ENCODE measurements at places on chromosomes 16 and 17.

- DNase-seq: no peak
These were observed 11.4 kb downstream of the SLC5A10 start for GRCh38 chr17:18963126-18964017.

DNA sequence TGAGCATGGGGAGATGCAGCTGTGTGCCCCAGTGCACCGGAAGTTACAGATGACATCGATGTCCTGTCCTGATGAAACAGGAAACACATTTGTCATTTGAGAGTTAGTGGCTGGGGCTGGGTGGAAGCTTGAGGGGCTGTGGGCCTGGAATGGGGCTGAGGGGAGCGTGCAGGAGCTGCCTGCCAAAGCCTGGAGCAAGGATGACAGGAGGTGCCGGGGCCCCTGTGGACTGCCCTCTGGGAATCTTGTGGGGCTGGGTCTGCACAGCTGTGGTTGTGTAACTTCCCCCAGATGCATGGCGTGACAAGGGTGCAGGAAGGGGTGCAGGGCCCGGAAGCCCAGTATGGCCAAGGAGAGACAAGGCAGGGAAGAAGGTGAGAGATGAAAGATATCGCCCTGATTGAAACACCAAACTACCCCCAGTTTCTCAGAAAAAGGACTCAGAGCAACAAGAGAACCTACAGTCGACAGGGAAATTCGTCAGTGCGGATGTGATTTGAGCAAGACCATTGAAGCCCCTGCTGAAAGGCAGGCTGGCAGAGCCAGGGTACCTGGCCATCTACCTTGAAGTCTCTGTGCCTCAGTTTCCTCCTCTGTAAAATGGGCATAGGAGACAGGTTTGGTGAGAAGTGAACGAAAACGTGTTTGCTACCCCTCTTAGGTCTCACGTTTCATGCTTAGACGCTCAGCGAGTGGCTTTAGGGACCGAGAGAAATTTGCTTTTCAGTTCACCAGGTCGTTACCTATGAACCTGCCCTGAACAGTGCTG lies 8.8 kb downstream of the MMP25 start:
- DNase-seq: no peak

DNA sequence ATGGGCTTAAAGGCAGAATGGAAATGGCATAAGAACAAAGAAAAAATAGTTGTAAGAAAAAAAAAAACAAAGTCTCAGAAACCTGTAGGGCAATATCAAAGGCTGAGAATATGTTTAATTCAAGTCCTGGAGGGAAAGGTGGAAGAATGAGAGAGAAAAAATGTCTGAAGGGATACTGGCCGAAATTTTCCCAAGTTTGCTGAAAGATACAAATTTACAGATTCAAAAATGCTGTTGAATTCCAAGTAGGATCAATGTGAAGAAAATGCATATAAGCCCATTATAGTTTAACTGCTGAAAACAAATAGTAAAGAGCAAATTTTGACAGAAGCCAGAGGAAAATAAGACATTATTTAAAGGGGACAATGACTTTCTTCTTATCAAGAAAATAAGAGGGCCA lies 6.6 kb upstream of the USP22 start:
- no peak for DNase-seq

- no peak for DNase-seq
These were observed 325.9 kb downstream of the SEC14L1 start for GRCh38 chr17:77466596-77467223.

DNA sequence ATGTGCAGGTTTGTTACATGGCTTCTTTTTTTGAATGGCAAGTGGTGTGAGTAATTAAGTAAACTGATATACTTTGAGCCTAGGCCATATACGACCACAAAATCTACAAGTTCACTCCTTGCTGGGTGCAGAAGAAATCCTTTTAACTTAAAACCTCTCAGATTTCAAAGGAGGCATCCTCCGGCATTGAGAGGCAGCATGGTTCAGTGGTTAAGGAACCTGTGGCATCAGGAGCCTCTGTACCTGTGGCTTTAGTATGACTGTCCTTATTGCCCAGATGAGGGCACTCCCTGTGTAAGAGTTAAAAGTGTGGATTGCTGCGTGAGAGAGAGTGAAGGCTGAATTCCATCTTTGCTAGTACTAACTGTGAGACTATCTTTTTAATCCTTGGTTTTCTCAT lies 3.3 kb downstream of the NLRP1 start:
- DNase-seq: no peak

- DNase-seq: no peak
These were observed 51.3 kb downstream of the HS3ST3B1 start for GRCh38 chr17:14352136-14352535.

- DNase-seq: no peak
These were observed 591 bp downstream of the DHX38 start for GRCh38 chr16:72094266-72094610.

- DNase-seq: no peak
These were observed 58.1 kb upstream of the CBFA2T3 start for GRCh38 chr16:89034971-89035668.

- no peak for DNase-seq
These were observed 59.7 kb downstream of the IL21R start for GRCh38 chr16:27461483-27462171.

DNA sequence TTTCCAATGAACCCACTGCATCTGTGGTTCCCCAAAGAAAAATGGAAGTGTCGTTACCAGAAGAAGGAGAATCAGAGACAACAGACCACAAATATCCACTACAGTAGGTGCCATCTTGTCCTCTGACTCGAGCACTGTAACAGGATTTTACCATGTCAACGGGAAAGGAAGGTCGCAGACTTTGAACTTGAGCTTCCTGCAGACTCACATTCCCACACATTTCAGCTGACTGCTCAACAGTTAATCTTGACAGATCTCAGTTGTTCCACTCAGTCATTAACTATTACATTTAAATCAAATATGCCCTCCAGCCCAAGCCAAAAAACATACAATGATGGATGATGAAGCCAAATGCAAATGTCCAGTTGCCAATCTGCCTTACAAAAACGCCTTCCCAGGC lies 37.0 kb downstream of the GAS7 start:
- DNase-seq: no peak

DNA sequence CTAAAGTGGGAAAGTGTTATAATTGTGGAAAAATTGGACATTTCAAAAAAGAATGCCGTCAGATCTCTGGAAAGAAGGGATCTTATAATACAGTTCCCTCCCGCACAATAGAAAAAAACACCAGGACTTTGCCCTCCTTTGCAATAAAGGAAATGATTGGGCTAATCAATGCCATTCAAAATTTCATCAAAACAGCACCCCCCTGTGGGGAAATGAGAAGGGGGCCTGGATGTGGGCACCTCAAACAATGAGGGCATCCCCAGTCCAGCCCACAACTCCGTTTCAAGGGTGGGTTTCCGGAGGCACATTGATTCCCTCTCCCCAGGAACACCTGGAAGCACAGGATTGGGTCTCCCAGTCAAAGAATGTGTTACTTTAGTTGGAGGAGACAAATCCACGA lies 26.1 kb downstream of the CD300LG start:
- no peak for DNase-seq

DNA sequence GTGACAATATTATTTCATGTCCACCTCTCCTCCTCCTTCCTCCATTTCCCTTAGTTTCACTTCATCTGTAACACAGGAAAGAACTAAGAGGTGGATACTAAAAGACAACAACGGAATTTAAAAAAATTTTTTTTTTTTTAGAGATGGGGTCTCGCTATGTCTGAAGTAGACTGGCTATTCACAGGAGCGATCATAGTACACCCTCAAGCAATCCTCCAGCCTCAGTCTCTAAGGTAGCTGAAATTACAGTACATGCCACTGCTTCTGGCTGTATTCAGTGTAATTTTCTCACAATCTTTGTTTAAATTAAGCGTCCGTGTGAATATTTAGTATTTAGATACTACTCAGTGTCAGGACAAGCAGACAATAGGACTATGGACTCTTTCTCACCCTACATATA lies 35.6 kb downstream of the FBXL20 start:
- DNase-seq: no peak

- DNase-seq: peak; percentile 23
These were observed 741 bp downstream of the PLK1 start for GRCh38 chr16:23679274-23679985.

DNA sequence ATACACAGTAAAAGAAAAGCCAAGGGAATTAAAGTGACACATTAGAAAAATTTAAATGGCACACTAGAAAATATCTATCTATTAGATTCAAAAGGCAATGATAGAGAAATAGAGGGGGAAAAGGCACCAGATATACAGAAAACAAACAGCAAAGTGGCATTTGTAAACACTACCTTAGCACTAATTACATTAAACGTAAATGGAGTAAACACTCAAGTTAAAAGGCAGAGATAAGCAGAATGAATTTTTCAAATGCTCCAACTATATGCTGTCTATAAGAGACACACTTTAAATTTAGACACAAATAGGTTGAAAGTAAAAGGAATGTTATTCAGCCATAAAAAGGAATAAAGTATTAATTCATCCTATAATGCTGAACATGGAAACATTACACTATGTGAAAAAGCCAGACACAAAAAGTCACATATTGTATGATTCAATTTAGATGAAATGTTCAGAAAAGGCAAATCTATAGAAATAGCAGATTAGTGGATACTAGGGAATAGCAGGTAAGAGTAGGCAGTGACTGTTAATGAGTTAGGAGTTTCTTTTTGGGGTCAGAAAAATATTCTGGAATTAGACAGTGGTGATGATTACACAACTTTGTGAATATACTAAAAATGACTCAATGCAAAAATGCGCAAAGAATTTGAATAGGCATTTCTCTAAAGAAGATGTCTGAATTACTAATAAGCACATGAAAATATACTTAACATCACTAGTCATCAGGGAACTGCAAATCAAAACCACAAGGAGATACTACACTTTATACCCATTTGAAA lies 92.4 kb downstream of the BRIP1 start:
- DNase-seq: no peak

GRCh38 chr17:57819285-57819684 lies 30.6 kb downstream of the MRPS23 start:
- no peak for DNase-seq

DNA sequence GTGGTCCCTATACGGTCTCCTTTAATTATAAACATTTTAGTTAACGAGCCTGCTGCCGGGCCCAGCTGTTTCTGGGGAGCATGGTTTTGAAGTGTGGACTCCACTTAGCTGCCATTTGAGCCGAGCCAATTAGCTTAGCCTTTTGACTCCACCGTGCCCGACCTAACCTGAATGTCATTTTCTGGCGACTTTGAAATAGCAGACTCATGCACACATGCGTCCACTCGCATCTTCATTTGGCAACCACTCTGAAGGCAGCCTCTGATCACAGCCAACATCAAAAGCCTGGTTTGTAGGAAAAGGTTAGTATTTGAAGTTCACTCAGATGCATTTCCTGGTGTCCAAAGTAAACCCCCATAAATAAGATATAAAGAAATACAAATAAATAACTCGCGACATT lies 16.8 kb downstream of the AXIN2 start:
- no peak for DNase-seq

DNA sequence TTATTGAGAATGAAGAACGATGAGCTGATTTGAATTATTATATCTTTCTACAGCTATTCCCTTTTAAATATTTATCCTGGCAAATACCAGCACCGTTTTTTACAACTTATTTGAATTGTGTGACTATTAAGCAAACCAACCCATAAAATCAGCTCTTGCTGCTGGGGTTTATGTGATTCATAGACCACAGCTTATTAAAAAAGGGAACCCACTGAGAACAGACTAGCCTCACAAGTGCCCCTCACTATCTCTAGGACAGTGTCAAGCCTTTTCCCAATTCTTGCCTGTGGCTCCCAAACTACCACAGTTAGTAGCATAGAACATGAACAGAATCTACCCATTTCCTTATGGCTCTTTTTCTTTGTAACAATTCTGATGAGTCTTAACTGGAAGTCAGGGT lies 6.1 kb upstream of the LIG3 start:
- no peak for DNase-seq

GRCh38 chr17:33473061-33473460 lies 180.0 kb upstream of the ASIC2 start:
- no peak for DNase-seq

DNA sequence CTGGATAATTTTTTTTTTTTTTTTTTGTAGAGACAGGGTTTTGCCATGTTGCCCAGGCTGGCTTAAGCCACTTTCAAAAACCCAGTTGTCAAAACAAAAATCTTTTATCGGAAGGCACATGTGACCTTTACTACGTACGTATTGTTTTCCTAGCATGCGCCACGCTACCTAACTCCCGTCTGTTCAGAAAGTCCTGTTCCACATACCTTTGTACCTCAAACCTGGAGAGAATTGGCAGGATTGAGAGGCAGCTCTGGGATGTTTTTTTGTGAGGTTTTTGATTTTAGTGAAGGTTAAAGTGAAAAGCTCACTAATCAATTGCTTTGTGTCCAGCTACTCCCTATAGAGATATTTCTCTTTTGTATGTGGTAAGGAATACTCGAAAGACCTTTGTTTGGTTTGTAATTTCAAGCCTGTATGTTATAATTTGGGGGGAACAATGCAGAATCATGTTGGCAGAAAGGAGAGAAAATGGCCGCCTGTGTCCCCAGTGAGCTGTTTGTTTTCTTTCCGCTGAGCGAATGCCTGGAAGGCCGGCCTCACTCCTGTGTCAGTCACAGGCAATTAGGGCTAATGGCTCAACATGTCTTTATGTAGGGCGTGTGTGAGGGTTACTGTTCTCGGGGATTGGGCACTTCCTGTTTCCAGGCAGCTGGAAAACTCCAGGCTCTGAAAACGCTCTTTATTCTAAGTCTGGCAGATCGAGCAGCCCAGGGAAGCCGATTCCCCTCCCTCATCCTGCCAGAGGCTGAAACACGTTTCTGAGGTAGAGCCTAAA lies 60.8 kb upstream of the CLEC18A start:
- DNase-seq: no peak

- no peak for DNase-seq
These were observed 14.9 kb upstream of the MAPK3 start for GRCh38 chr16:30137897-30138296.

- no peak for DNase-seq
These were observed 190.3 kb downstream of the RBFOX3 start for GRCh38 chr17:79420318-79421243.

- no peak for DNase-seq
These were observed 63.2 kb upstream of the TRAP1 start for GRCh38 chr16:3780570-3780969.

- no peak for DNase-seq
These were observed 181.3 kb downstream of the IRF8 start for GRCh38 chr16:86080131-86080875.

- no peak for DNase-seq
These were observed 5.3 kb downstream of the NLK start for GRCh38 chr17:28047806-28048205.

- DNase-seq: no peak
These were observed 308.2 kb upstream of the GOT2 start for GRCh38 chr16:59042301-59042700.

DNA sequence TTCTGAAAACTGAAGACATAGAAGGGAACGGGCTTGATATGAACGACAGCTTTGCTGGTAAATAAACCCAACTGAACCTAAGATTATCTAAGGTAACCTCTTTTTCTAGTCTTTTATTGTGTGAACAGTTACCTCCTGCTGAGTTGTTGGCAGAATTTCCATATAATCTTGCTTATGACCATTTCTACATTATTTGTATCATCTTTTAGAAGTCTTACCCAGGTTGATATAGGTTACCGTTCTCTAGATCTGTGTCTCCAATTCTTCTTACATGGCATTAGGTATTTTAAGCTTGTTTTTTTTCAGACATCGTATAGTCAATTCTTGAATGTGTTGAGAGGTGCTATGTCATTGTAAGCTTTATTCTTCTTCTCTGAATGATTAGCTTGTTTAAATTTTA lies 24.3 kb downstream of the TTC19 start:
- DNase-seq: no peak

- DNase-seq: no peak
These were observed 18.6 kb downstream of the FOXN1 start for GRCh38 chr17:28524476-28525424.
